Activated T-helper 9 cell treated with anti-CD3 and anti-CD28 coated beads, Interleukin-2, amount 50 U/mL, for 16 hours (primary cell): ENCODE measurements at places on chromosomes 1 and 21.

DNA sequence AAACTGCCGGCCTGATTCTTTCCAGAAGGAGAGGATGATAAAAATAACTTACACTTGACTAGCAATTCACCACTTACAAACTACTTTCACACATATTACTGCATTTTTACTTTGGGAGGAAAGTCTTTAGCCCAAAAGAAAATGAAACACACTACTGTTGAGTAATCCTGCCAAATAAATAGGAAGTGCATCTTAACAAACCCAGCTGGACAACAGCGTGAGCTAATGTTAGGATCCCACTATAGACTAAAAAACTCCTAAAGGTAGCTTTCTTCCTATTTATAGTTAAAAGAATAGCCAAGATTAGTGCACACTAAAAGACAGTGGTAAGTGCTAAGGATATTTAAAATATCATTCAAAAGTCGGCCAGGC is 83.8 kb downstream of the HSF2BP start:
- no peak for DNase-seq

DNA sequence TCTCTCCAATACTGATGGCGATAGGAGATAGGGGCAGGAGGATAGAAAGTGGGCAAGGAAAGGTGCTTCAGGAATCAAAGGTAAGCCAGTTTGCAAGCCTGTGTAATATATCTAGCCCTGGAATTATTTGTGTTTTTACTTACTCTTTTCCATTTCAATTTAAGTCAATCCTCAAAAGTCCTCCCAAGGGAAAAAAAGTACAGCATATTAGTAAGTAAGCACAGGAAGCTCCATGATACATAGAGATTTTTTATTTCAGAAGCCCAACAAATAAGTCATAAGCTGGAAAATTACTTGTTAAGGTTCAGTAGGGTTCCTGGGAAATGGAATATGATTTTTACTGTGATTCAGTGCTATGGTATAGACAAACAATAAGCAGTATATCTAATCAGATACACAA is 337.7 kb upstream of the DUSP10 start:
- no peak for DNase-seq

GRCh38 chr1:116678732-116679090 is 11.2 kb upstream of the IGSF3 start:
- no peak for DNase-seq

DNA sequence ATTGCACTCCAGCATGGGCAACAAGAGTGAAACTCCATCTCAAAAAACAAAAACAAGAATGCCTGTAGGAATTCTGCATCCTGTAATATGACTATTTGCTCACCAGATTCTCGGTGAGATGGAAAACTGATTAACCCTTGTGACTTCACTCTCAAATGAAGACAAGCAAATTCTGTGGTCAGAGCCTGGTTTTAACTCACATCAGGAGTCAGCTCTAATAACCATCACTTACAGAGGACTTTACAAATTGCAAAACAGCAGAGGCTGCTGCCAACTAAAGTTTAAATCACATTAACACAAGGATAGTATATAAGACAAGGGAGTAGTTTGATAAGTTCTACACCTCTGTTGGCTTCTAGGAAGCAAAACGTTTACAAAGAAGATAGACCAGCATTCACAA is 35.7 kb upstream of the FAM163A start:
- no peak for DNase-seq

DNA sequence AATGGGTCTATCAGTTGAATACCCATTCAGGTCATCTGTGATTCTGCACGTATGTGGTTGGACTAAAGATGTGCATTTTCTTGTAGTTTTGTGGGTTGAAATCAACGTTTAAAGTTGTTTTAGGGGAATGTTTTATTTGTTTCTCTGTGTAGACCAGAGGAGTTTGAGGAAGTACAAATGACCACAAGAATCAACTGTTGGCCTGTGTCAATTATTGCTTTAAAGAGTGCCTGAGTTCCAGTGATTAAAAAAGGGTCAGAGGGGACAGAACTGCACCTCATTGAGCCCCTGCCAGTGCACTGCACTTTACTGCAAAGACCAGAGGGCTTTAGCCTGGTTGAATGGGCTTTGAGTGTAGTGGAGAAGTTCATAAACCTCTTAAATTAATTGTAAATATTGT is 190.3 kb downstream of the VPS13D start:
- no peak for DNase-seq

DNA sequence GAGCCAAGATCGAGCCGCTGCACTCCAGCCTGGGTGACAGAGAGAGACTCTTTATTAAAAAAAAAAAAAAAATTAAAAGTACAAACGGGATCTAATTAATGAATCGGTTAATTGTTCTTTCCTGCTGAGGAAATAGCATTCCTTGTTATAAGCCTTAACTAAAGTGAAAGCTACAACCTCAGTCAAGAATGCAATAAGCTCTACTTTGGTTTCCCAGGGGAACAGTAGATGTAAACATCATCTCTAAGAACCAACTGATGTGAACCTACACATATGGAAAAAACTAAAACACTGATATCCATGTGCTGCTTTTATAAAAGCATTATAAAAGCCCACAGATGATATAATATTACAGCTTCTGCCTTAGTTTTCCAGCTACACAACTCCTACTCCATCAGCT is 41.9 kb downstream of the LPGAT1 start:
- DNase-seq, result no peak

DNA sequence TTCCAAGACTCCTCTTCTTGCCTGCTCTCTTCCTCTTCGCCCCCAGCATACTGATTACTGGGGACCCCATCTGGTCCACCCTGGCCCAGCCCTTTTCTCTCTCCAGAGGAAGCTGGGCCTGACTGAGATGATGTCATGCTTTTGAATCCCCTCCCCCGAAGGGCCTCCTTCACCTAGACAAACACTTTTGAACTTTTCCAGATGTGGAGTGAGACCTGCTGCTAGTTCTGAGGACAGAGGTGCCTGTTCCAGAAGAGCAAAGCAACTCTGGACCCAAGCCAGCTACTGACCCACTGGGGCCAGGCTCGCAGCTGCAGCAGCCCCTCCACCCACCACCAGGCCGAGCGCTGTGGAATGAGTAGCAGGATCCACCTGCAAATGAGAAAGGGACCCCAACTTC is 8.4 kb downstream of the CD34 start:
- DNase-seq, result no peak

DNA sequence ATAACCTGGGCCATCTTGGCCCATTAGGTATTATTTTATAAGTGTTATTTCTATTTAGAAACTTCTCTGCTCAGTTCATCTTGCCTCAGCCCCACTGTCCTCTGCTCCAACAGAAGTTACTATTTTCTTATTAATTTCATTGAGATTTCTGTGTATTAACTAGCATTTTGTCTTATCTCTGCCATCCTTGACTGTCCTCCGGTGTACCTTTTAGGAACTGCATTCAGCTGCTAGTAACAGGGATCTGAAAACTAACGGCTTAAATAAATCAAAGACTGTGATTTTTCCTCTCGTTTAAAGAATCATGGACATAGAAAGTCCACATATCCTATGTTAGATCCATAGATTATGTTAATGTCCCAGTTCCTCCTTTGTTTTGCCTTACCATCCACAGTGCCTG is 382.5 kb downstream of the MATN1 start:
- no peak for DNase-seq

- no peak for DNase-seq
Observed at GRCh38 chr1:169484683-169485430, 887 bp downstream of the SLC19A2 start.

DNA sequence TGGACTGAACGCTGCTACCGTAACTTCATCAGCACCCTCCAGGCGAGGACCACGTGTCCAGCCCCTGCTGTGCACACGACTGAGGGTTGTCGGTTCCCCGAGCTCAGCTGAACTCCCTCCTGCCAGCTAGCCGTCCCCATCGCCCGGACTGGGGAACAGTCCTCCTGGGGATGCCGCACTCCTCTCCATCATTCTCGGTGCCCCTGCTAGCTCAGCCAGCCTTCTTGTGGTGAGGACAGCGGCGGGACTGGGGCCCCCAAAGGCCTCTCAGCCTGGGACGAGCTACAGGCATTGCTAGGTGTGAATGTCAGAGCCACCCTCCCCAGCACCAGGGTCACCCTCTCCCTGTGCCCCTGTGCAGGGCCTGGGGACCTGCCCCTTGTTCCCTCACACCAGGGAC is 8.8 kb upstream of the TTC34 start:
- DNase-seq, result no peak

GRCh38 chr21:28261298-28261697 is 731.4 kb downstream of the LTN1 start:
- no peak for DNase-seq

GRCh38 chr1:165843304-165843703 is 15.9 kb downstream of the UCK2 start:
- DNase-seq, result no peak

DNA sequence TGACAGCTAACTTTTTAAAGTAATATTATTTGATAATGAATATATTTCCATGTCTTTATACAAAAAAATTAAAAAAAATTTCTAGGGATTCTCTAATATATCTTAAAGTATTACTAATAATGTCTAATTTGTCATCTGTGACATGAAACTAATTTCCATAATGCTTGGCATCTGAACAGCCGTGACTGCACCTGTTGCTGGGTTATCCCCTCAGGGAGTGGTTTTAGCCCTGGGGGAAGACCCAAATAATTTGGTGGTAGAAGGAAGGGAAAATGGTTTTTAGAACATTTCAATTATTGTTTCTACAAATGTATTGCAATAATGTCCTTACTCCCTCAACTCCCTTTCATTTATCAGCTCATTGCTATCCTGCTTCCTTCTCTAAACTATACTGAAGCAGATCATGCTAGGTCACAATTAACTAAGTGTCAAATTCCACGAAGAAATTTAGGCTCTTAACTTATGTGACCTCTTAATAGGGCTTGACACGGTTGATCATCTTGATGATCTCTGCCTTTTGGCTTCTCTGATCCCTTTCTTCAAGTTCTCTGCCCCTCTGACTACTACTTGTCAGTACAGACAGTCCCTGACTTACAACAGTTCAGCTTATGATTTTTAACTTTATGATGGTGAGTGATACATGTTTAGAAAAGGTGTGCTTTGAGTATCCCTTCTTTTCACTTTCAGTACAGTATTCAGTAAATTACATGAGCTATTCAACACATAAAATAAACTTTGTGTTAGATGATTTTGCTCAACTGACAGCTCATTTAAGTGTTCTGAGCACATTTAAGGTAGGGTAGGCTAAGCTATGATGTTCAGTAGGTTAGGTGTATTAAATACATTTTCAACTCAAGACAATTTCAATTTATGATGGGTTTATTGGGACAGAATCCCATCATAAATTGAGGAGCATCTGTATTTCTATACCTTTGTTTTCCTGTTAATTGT is 26.4 kb upstream of the DPH5 start:
- DNase-seq, result no peak

- no peak for DNase-seq
Observed at GRCh38 chr1:45442272-45442671, 48.7 kb downstream of the TESK2 start.

DNA sequence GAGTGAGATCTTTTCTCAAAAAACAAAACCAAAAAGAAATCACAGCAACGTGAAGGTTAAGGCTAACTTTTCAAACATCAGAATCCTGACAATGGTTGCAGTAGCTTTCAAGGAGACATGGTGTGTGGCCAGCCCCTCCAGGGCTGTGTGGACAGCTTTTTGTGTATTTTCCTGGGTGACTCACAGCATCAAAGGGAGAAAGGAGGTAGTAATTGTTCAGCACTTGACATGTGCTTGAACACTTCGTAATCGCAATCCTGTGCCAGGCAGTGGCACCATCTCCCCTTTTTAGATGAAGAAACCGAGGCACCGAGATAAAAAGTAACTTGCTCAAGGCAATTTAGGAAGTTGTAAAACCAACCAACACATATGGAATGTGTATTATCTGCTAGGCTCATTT is 10.3 kb downstream of the NBL1 start:
- no peak for DNase-seq

GRCh38 chr21:29453511-29453910 is 154.8 kb downstream of the BACH1 start:
- no peak for DNase-seq

DNA sequence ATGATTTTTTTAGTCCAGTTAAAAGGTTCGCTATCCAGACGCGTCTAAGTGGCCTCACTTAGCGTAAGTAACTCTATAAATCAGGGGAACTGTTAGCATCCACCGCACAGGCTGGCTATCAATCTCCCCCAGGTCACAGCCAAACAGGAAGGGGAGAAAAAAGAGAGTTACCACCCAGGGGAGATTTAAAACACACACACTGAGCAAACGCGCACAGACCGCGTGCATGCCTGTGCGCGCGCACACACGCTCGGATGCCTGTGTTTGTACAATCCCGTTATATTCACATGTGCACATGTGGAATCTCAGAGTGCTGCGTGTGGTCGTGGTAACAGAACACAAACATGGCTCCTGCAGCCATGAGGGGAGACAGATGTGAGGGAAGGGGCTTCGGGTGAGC is 125.4 kb downstream of the CASZ1 start:
- DNase-seq, result no peak

DNA sequence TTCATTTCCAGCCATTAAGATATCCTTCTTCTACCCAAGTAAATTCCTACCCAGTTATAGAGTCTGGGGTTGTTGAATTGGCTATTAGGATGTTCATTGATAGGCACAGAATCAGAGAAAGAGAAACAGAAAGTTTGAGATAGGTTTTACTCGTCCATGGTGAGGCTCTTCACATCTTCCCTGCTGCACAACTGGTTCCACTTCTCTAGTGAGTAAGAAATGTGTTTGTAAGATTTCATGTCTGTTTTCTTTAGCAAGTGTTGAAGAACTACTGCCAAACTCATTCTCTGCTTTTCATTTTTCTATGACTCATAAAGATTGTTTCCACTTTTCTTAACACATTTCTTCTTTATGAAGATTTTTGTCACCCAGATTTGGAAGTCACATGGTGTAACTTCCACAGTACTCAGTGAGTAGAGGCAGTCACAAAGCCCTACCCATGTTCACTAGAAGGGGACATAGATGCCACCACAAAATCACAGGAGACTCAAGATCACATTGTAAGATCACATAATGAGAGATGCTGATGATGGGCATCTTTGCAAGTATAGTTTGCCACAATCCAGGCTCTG is 152.3 kb downstream of the SNX7 start:
- DNase-seq, result no peak

DNA sequence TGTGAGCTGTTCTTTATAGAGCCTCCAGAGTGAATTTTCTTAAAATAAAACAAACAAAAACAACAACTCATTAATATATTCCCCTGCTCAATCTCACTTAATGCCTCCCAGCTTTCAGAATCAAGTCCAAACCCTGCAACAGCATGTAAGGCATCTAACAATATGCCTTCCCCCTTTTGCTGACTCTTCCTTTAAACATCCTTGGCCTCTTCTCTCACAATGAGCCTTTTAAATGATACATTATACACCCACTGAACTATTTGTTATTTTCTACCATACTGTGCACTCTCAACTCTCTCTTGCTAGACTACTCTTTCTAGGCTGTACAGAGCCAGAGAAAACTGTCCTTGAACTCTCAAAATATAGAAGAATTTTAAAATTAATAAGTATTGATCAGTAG is 115.2 kb upstream of the SNX7 start:
- DNase-seq, result no peak

- DNase-seq, result no peak
Observed at GRCh38 chr1:205061665-205062069, 18.7 kb downstream of the CNTN2 start.

GRCh38 chr1:174875306-174875705 is 124.4 kb upstream of the CACYBP start:
- no peak for DNase-seq
